ENCODE measurements at places on chromosomes 4 and X. TPM values are rescaled to one million over a fixed set of nuclear protein-coding genes. Genes with fewer than 3 reads are reported as not detected.

- DNase-seq, result peak; percentile 70
These were observed 71.0 kb downstream of the PJA1 start for GRCh38 chrX:69093960-69094871.

DNA sequence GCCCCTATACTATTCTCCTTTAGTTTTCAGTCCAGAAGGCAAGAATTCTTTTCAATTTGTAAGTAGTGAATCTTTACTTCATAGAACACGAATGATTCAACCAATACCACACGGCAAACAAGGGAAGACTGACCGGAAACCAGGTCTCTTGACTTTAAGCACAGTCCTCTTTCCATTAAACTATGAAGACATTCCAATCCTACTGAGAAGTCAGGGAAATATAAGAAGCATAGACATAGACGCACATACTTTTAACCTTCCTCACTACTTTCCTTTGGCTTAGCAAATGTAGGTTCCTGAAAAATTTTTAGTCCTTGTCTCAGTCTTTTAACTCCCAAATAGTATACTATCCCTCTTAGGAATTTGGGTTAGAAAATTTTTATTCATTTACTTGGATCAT, 9.1 kb downstream of the CHRDL1 start:
- no peak for DNase-seq

DNA sequence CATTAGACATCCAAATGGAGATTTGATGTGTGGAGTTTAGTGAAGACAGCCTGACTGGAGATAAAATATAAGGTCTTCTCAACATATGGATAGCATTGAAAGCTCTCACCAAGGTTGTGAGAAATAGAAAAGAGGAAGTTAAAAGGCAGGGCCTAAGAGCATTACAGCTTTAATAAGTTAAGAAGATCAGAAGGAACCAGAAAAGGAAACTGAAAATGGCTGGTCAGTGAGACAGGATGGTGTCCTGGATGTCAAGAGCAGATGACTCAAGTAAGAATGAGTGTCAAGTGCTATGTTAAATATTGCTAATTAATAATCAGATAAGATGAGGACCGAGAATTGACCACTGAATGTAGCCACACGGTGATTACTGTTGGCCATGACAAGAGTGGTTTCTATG, 642.9 kb downstream of the STPG2 start:
- no peak for DNase-seq

GRCh38 chr4:174912919-174913543, 5.1 kb upstream of the ADAM29 start:
- DNase-seq, result no peak

DNA sequence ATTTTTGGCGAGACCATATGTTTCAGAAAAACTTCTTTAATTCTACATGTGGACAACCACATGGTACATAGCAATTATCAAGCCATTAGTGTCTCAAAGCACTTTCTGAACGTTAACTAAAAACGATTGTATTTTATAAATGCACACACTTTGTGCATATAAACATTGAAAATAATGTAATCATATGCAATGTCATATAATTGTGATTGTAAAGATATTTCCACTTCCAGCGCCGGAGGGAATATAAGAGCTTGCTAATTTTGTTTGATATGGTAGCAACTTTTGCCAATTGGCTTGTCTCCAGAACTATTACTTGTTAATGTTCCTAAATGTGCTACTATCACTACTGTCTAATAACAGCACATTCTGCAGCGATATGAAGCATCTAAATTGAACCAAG, 162.3 kb upstream of the SMIM31 start:
- no peak for DNase-seq

DNA sequence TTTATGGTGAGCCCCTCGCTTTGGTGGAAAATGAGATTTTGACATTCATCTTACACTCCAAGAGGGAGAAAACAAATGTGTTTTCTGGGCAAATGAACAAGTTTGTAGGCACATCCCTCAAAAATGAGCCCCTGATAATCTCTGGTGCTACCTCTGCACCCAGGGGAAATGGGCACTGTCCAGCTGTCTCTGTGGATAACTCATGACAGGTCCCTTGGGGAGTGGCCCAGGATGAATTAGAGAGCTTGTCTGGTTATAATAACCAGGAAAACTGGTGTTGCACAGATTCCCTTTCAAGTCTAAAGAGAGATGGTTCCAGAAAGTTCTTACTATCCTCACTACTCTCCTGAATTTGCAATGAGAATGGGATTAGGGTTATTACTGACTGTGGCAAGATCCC, 7.5 kb downstream of the RASL11B start:
- DNase-seq, result no peak

DNA sequence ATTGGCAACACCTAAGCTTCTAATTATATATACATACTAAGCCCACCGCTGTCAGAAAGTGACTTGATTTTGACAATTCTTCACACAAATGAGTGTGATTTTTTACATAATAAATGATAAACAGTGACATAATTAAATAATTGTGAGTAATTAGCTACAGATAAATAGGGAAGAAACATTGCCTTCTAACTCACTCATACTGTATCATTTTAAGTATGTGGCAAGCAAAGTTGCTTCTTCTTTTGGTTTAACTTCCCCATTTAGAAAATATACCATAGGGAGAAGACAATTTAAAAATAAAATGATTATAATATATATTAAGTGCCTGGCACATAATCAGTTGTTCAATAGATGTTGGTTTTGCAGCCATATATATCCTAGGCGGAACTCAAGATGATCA, 644.2 kb downstream of the FSTL5 start:
- DNase-seq, result no peak

DNA sequence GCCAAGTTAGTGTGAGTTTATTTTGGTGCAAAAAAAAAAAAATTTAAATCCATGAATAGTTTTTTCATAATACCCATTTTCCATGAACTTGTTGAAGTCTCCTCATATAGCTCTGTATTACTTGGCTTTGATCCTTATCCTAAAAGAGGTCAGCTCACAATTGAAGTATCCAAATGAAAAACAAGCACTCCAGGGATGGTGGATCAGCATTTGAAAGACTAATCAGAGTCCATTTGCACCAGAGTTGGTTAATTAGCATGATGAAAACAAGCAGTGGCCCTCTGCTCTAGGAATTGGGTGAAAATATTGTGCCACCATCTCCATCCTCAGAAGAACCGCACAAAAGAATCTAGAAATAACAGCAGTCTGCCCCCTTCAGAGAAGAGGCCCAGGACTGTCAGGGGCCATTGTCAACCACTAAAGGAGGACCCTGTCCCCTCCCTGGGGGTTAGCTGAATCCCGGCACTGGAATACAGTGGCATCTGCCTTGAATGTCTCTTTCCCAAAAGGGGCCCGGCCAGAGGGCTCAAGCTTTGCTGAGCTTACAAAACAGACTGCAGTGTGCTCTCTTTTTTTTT, 24.7 kb downstream of the SH3KBP1 start:
- DNase-seq, result no peak

GRCh38 chrX:153635788-153636668, 11.0 kb upstream of the DUSP9 start:
- DNase-seq, result no peak

- peak; percentile 12 for DNase-seq
These were observed 75.4 kb downstream of the DCHS2 start for GRCh38 chr4:154416190-154416547.

GRCh38 chr4:112210777-112211176, 20.8 kb upstream of the AP1AR start:
- DNase-seq, result peak; percentile 21

- DNase-seq, result no peak
These were observed 1.1 kb upstream of the HDAC6 start for GRCh38 chrX:48800574-48801279.

- DNase-seq, result no peak
These were observed 139.2 kb downstream of the TMEM164 start for GRCh38 chrX:110142096-110142495.

DNA sequence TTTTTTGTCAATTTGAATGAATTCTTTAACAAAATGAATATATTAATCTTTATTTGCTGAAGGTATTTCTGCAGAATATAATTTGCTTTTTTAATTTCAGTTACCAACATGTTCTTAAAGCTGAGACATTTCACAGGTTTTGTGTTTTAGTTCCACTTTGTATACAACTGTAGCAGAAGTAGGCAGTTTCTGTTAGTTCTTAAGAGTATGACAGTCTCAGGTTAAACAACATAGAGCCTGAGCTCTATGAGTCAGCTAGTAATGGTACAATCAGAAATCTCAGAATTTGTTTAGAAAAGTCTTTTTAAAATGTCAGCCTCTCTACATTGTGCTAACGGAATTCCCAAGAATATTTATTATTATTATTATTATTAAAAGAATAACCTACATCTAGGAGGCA, 50.4 kb downstream of the GSTCD start:
- DNase-seq, result no peak

DNA sequence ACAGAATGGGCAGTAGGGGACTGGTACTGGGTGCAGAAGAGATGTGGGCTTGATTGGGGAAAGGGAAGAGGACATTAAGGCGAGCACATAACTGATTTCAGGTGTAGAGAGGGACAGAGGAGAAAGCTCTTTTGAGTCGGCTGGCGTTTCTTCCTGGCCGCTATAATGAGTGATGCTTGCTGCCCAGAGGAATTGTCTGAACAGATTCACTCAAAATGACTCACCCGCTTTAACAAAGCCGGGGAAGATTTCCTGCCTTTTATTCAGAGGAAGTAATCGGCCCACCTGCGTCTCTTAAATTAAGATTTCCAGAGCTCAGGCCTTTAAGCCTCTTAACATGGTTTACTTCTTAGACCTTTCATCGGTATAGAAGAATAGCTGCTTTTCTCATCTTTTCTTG, 102.1 kb upstream of the AP1S2 start:
- DNase-seq, result no peak

- DNase-seq, result peak; percentile 51
These were observed 14.0 kb upstream of the TMEM156 start for GRCh38 chr4:39046249-39046648.

DNA sequence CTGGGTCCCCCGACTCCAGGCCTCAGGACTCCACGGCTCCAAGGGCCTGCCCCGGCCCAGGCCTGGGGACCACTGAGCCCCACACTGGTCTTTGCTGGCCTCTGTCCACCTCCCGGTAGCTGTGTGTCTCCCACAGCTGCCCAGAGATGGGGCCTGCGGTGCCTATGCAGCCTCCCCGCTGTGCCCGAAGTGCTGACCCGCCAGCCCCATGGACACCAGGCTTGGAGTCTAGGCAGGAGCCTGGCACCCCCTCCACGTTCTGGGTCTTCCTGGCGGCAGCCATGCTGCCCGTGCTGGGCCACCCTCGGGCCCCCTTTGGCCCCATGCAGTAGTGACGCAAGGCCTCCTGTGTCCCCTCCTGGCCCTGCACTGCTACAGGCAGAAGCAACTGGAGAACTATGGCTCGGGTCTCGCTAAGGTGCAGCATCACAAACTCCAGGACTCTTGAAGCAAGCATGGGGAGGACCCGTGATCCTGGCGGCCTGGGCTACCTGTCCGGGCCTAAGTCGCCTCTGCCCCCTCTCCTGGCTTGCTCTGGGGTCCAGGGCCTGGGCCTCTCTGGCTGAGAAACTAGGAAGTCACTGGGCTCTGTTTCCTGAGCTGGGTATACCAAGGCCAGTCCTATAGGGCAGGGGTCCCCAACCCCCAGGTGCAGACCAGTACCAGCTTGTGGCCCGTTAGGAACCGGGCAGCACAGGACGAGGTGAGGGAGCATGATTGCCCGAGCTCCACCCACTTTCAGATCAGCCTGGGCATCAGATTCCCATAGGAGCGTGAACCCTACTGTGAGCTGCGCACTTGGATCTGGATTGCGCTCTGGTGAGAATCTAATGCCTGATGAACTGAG, 917 bp downstream of the MYL5 start:
- DNase-seq, result no peak

DNA sequence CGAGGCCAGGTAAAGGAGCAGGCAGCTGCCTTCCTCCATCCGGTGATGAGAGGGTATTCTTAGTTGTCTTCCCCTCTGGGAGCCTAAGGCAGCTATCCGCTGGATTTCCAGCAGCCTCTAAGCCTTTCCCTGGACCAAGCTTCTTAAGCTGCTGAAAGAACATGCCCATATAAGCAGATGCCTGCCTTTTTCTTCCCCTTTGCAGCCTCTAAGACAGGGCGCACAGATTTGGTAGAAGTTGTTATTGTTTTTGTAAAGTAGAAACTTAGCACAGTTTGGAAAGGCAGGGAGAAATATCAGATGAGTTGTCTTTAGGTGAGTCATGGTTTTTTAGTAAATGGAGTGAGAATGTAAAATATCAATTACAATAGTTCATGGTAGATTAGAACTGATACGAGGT, 210.8 kb downstream of the ARHGAP10 start:
- DNase-seq, result peak; percentile 55

DNA sequence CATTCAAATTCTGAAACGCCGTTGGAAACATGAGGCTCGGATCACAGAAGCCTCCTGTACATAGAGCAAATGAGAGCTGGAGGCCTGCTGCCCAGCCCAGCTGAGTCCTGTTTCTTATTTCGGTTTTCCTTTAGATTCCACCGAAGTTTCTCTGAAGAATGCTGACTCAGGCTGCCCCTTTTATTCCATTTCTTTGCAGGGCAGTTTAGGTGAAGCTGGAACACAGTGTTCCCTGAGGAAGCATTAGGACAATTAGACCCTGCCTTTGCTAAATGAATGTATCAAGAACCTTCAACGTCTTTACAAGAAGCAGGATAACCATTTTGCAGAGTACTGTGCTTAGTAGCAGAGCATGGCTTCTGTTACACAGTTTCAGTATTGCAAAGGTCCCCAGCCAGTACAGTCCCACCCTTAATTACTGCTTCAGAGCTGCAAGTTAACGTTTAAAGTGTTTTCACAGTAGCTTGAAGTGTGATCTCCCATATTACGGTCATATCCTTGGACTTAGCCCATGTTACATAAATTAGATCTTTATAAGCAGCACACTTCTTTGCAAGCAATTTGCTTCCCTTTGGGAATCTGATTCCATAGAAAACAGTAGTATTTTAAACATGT, 117.0 kb downstream of the TBL1X start:
- DNase-seq, result peak; percentile 43

DNA sequence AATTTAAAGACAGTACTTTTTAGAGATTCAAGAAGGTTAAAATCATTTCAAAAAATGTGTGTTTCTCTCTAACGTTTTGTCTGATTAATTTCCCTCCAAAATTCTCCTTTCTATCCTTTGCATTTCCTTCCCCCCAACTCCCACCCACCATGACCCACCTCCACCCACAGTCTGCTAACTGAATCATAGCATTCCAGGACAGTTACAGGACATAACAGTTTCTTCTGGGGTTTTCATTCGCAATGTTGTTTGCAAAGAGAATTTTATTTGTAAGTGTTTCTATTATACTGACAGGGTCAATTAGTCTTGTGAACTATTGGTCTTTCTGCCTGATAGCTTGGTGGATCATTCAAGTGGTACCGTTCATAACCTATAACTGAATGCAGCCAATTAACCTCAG, 53.7 kb downstream of the ANAPC10 start:
- DNase-seq, result no peak

GRCh38 chrX:112820364-112821268, 20.0 kb downstream of the AMOT start:
- DNase-seq, result no peak

The UBE2K gene
- total RNA-seq, result 19.0 TPM

The RAB41 gene
- total RNA-seq, result not detected

The COX18 gene
- total RNA-seq, result 36.3 TPM

The THAP9 gene
- 3.9 TPM for total RNA-seq

The TRIM60 gene
- 0.32 TPM for total RNA-seq

The PDE5A gene
- total RNA-seq, result 109 TPM

The DUX4 gene
- not detected for total RNA-seq

The S100G gene
- total RNA-seq, result not detected

The ITIH6 gene
- not detected for total RNA-seq

The XAGE1A gene
- not detected for total RNA-seq

The WAS gene
- not detected for total RNA-seq

The GALNTL6 gene
- total RNA-seq, result not detected

The UGT2B11 gene
- not detected for total RNA-seq

The MTNR1A gene
- total RNA-seq, result not detected

The MAP7D3 gene
- 14.5 TPM for total RNA-seq

The GPR119 gene
- total RNA-seq, result not detected

Data from fibroblast of villous mesenchyme (primary cell).